CD4-positive, alpha-beta T cell treated with Interferon gamma for 1 hour (primary cell): ENCODE measurements at places on chromosomes 5 and 9.

- DNase-seq, result no peak
These were observed 46.3 kb downstream of the SLC36A1 start for GRCh38 chr5:151493665-151494064.

DNA sequence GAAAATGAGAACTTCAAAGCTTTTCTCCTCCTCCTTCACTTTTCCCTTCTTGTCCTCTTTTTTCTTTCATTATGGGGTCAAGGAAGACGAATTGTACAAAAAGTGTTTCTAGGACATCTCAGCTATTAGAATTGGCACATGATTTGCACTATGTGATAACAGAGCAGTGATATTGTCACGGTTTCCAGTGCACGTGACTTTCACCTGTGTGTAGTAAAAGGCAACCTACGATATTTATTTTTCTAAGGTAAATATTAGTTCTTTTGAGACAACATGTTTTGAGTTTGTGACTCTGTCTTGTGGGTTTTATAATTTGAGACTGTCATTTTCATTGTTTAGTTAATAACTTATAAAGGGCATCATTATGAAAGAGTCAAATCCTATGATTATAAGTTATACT is 213.1 kb downstream of the PSAT1 start:
- DNase-seq, result no peak

DNA sequence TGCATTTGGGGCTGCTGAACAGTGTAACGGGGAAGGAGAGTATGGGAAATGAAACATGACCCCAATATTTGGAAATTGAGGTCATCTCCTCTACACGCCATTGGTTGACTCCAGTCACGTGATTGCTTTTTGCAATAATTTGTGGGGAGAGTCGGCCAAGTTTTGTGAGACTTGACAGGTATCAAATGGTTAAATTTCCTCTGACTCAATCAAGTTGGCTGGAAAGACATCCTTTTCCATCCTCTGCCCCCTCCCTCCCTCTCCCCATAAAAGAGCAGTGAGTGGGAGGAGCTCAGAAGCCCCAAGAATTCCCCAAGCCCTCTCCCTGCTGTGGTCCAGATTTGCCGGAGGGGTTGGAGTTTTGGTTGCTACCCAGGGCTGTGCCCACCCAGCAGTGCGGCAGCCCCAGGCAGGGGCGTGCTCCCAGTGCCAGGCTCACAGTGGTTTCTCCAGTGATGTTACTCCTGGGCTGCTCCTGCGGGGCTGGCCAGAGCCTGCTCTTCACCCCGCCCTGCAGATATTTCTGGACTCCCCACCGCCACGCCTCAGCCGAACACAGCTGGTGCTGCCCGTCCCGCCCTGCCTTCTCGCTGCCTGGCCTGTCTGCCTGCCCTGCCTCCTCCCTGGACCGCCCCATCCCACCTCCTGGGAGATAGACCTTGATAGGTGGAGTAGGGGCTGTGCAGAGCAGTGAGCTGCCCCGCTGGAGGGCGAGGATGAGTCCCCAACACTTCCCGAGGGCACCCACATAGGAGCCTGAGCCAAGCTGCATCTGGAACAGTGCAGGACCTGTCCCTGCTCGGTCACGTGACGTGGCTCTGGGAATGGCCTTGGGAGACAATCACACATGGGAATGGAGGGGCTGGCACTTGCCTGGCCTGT is 3.4 kb downstream of the COL5A1 start:
- DNase-seq, result no peak

GRCh38 chr5:168328814-168329213 is 37.4 kb downstream of the WWC1 start:
- DNase-seq, result no peak

DNA sequence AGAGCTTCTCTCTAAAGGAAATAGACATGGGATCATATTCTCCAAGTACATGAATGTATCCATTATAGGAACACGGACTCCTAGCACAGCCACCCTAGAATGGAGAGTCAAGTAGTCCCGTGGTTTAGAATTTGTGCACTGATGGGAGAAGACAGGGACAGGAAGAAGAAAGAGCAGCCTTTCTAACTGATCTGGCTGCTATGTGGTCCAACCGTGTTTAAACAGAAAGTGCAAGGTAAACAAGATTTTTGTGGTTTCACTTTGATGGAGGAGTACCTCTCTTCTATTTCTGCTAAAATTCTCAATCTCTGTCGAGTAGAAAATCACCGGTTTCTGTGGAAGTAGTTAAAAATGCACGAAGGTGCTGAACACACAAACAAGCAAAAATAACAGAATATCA is 171.3 kb downstream of the ST8SIA4 start:
- no peak for DNase-seq

DNA sequence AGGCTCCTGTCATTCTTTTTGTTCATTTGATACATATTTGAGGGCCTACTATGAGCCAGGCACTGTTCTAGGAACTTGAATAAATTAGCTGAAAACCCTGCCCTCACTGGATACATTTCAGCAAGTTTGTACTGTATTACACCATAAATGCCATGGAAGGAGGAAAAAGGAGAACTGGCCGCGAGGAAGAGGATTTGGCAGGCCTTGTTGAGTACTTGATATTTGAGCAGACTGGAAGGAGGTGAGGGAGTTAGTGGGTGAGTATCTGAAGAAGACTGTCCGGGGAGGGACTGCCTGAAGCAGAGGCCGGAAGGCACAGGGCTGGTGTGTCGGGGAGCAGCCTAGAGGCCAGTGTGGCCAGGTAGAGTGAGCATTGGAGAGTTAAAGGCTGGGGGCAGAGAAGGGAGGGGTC is 4.5 kb downstream of the SNX30 start:
- no peak for DNase-seq

DNA sequence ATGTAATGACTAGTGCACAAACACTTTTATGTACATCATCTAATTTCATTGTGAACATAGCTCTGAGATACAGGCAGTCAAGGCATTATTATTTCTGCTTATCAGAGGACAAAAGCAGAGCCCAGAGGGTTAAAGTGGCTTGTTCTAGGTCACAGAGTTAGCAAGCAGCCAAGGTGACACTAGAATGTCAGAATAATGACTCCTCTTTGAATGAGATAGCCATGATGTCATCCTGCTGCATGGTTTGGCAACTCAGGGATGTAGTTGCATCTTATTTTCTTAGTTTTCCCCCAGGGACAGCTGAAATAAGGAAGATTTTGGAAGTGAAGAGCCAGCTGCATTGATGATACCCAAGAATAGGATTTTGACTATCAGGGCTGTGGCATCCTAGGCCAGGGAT is 54.4 kb downstream of the KCNV2 start:
- no peak for DNase-seq

- no peak for DNase-seq
These were observed 19.5 kb upstream of the ARAP3 start for GRCh38 chr5:141701360-141702119.

DNA sequence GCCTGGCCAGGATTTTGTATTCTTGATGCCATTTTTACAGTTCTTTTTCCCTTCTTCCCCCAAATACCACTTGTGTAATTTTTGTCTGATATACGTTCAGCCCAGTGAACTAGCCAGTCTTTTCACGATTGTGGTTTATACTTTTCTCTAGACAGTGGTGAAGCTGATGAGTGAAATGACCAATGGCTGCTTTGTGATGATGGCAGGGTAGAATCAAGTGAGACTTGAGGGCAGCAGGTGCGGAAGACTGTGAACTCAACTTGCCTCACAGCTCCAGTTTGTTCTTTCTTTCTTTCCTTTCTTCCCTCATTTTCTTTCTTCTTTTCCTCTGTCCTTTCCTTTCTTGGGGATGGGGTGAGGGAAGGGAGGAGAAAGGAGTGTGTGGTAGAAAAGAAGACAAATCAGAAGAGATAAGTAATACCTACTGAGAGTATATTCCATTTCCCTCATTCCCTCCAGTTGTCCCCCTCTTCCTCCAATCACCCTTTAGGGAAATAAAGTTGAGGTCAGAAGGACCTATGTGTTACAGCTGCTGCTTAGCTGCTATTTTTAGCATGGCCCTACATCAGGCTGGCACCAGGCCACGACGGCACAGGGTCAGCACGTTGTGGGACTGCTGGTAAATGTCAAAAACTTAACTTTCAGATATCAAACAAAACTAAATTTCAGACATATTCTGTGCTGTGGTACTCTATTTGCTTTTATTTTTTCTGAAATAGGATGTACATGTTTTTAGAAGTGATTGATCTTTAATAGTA is 12.3 kb downstream of the ZSWIM6 start:
- no peak for DNase-seq

GRCh38 chr5:143194206-143194605 is 209.3 kb downstream of the NR3C1 start:
- no peak for DNase-seq

GRCh38 chr9:98479967-98480847 is 224.8 kb upstream of the TBC1D2 start:
- DNase-seq, result no peak

- DNase-seq, result no peak
These were observed 47.7 kb downstream of the FGF18 start for GRCh38 chr5:171467107-171467506.

- DNase-seq, result no peak
These were observed 24.2 kb upstream of the HAPLN1 start for GRCh38 chr5:83744821-83745220.

DNA sequence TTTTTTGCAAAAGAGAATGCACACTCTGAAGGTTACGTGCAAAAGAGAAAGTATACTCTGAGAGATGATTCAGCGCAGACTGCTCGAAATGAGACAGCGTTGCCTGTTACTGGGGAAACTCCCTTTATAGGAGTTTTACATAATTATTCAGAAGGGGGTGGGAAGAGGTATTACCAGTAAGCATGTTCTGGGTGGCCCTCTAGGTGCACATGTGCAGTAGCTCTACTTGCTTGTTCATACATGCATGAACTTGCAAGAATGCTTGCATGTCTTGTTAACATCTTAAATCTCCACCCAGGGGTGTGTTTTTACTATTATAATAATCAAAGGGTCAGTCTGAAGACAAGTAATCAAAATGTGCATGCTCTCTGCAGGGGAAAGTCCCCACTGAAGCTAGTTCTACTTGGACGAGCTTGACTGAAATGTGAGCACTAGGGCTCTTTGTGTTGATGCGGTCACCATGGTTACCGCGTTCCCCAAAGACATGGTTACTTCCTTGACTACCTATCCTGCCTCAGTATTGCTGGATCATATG is 75.5 kb downstream of the SGCD start:
- peak; percentile 68 for DNase-seq

DNA sequence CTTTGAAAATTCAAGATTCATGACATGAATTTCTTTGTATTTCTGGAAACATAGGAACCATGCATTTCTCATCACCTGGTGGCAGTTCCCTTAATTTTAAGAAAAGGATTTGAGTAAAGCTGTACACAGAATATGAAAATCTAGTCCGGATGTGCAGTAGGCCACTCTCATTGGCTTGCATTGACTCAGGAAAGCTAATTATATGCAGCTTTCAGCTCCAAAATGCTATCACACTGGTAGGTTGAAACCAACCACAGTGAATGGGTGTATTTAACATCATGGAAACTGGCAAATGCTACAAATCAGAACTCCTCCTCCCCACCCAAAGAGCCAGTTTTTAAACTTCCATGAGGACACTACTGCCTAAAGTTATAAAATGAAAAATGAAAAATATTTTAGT is 161.6 kb upstream of the FBXL17 start:
- no peak for DNase-seq

- DNase-seq, result no peak
These were observed 337.4 kb downstream of the ADAMTS6 start for GRCh38 chr5:65144136-65144871.

DNA sequence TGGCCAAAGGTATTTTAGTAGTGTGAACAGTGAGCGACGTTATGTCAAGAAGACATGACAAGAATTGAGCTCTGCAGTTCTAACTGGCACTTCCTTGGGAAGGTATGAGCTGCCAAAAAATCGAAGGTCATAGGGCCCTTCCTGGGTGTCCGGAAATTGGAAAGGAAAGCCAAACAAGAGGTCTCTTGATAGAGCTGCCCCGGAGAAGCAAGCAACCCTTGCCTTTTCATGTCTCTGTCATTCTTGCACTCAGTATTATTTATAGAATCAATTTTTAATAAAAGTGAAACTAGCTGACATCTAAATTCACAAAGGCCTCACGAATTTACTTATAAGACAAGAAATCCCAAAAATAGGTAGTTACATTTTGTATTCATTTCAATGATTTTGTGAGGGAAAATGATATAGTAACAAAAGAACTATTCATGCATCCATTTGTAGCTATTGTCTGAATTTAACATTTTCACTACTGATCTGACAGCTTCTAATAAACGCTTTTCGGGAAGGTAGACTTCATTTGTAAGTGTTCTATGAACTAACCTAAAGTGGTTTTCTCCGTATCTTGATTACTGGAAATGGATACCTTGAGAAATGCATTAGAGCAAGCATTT is 113.8 kb upstream of the VCAN start:
- no peak for DNase-seq

- DNase-seq, result no peak
These were observed 420.8 kb upstream of the GRAMD2B start for GRCh38 chr5:126002222-126002897.

GRCh38 chr9:85534340-85534739 is 207.4 kb downstream of the AGTPBP1 start:
- peak; percentile 19 for DNase-seq

DNA sequence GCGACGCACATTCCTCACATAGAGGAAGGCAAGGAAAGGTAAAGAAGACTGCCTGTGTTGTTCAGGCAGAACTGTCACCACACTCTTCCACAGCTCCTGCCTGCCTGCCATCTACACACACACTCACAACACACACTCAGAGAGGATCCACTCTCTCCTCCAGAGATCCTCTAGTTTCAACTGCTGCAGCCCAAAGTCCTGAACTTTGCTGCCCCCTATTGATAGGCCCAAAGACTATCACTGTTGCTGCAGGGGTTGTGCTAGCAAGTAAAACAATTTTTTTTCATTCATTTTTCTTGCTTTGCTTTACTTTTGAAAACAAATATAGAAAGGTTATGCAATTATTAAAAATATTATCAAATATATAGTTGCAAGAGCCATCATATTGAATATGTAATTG is 5.9 kb upstream of the CFAP90 start:
- no peak for DNase-seq

DNA sequence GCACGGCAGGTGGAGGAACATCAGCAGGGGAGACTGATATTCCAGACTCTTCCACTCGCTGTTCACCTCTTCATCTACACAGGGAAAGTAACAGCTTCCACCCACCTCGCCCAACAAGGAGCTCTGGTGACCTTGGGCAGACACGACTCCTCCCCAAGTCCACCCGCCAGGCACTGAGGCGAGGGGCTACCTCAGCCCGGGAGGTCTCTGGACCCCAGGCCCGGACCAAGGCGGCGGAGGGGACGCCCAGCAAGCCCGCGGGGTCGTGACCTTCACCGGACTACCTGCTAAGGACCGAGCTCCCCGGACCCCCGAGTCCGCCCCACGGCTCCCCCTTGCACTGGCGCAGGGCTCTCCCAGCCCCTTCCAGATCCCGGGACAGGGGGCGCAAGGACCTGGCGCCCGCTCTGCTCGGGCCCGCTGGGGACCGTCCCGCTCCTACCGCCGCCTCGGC is 70.2 kb upstream of the LPCAT1 start:
- no peak for DNase-seq

GRCh38 chr5:105754056-105754455 is 1916.7 kb downstream of the EFNA5 start:
- DNase-seq, result no peak

GRCh38 chr9:93488244-93488643 is 34.9 kb upstream of the FAM120AOS start:
- no peak for DNase-seq
